ENCODE measurements at places on chromosomes 7 and 10.
A peak's percentile ranks its signal among the peaks of the same experiment; 100 is the strongest.

- DNase-seq, result no peak
Observed at GRCh38 chr7:100358027-100358856, at the start of gene PILRB. Gene PILRB, plus strand, starts transcription at chr7:100358117. Its CDS starts 186 bp downstream, at chr7:100358303.

GRCh38 chr10:22693371-22693784 lies 21.0 kb downstream of the PIP4K2A start:
- peak; percentile 45 for DNase-seq

DNA sequence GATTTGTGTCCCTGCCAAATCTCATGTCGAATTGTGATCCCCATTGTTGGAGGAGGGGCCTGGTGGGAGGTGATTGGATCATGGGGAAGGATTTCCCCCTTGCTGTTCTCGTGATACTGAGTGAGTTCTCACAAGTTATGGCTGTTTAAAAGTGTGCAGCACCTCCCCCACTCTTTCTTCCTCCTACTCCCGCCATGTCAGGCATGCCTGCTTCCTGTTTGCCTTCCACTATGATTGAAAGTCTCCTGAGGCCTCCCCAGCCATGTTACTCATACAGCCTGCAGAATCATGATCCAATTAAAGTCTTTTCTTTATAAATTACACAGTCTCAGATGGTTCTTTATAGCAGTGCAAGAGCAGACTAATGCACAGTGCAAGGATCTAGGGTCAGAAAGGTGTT lies 75.4 kb downstream of the CALD1 start:
- no peak for DNase-seq

GRCh38 chr10:118298787-118299186 lies 43.3 kb downstream of the FAM204A start:
- DNase-seq, result no peak

DNA sequence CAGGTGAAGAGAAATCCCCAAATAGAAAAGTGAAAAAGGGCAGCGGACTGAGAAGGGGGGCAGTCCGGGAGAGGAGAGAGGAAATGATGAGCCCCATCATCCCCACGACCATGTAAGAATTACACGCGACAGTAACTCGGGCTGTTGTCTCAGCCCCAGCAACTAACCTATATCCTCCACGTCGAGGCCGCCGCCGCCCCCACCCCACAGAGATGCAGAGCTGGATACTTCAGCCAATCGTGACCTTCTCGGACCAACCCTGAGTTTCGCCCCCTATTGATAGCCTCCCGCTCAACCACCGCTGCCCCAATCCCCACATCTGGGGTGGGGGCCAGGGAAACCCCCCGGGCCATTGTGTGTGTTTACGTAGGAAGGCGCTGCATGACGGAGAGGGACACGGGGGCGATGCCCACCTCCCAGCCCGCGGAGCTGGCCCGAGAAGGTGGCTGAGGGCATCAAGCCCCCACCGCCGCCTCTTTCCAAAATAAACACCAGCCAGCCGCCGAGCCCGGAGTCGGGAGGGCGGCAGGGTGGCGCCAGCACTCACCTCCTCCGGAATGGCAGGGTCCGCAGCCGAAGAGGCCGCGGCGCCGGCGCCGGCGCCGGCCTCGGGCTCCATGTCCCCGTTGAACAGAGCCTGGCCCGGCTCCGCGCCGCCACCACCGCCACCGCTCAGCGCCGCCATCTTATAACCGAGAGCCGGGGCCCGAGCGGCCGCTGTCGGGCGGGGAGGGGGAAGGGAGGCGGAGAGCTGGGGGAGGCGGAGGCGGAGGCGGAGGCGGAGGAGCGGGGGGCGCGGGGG lies 509 bp downstream of the BRAF start:
- peak; percentile 71 for DNase-seq

DNA sequence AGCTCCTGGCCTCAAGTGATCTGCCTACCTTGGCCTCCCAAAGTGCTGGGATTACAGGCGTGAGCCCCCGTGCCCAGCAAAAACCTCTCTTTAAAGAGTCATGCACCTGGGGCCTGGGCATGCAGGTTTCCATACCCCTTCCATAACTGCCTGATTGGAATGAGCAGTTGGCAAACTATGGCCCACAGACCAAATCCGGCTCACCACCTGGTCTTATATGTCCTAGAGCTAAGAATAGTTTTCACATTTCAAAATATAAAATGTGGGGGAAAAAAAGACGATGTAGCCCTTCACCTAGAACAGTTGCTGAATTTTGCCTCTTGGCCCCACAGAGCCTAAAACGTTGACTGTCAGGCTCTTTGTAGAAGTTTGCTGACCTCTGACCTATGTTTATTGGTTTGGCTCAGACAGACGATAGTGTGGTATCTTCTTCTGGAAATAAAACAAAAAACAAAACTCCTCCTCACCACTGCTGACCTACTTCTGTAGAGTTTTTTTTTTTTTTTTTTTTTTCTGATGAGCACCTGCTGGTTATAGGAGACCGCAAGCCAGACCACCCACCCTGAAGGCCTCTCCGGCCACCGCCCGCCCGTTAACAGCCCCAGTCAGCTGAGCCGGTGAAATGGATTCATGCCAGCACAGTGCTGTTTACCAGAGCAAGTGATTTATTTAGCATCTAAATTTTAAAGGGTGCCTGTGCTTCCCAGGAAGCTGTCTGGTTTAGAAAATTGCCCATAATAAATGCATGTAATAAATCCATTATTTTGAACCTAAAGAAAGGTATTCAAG lies 33.5 kb upstream of the SFRP5 start:
- no peak for DNase-seq

DNA sequence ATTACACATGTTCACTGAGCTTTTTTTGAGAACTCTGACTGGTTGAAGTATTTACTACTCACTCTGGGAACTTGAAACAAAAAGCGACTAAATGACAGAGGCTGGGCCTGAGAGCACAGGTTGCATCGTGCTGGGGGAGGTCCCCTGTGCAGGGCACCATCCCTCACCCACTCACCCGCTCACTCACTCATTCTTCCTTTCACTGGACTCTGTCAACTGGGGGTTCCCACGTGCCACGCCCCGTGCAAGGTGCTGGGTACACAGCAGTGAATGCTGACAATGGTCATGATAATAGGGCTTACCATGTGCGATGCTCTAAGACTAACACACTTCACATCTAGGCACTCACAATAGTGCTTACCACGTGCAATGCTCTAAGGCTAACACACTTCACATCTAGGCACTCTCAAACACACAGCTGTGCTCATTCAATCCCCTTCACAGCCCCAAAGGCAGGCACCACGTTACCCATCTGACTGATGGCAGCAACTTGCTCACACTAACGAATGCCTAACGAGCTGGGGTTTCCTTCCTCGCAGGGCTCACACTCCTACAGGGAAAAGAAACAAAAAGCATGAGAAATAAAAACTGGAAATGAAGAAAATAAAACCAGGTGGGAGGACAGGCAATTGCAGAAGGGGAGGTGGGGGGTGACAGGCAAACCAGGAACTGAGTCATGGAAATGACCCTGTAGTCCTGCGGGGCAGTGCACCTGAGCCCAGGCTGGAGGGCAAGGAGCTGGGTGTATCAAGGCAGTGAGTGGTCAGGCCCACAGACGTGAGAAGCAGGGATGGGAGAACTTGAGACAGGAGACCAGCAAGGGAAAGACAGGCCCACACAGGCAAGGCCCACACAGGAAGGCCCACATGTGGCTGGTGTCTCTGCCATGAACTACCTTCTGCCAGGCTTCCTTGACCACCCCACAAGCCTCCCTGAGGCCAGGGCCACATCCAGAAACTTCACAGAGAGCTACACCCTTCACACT lies 147.0 kb upstream of the FAM20C start:
- no peak for DNase-seq

GRCh38 chr7:46230990-46231305 lies 309.9 kb upstream of the IGFBP3 start:
- DNase-seq, result no peak

DNA sequence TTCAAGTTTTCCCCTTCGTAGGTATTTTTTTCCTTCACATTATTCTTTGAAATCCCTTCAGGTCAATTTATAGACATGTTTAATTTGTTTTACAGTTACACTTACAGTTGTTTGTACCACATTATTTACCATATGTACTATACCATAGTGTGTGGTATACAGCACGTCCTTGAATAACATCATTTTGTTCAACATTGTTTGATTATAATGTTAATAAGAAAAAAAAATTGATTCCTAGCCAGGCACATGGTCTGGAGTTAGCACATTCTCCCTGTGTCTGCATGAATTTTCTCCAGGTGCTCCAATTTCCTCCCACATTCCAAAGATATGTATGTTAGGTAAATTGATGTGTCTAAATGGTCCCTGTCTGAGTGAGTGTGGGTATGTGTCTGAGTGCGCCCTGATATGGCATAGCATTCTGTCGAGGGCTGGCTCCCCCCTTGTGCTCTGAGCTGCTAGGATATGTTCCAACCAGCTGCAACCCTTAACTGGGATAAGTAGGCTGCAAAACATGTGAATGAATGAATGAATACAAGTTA lies 247.6 kb downstream of the CCDC7 start:
- no peak for DNase-seq

GRCh38 chr10:60314069-60314940 lies 75.4 kb downstream of the ANK3 start:
- no peak for DNase-seq

GRCh38 chr10:32049113-32049512 lies 7.1 kb downstream of the KIF5B start:
- no peak for DNase-seq

DNA sequence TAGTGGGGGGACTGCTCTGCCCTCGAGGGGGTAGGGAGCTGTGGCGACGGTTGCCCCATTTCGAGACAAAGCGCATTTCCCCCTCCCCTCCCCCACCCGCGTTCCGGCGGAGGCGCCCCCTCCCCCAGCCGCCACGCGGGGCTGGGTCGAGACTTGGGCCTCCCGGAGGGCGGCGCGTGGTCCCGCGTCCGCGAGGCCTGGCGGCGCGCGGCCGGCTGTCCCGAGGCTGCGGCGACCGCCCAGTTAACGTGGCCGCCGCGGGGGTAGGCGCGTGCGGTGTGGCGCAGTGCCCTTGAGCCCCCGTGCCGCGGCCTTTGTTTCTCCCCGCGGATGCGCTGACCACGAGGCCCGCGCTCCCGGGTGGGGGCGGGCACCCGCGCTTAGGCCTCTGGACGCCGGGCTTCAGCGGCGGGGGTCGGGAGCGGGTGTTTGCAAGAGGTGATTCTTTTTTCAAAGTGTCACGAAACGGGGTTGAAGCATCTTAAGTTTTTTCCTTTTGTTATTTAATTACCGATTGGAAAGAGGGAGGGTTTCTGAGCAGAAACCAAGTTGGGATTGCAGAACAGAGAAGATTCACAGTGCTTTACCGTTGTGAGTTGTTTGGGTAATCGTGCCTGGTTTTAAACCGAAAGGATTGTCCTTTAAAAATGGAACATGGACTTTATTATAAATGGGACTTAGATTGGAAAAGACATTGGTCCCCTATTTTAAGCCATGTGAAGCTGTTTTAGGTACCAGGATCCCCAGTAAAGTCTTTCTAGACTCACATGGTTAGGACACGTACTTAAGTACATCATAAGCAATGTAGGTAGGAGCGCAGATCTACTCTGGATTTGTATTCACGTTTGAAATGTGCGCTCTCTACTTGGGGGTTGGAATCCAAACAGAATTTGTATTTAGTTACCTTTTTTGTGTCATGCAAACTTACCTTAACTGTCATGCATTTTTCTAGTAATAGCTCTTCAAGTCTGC lies 760 bp downstream of the CBX3 start:
- DNase-seq, result peak; percentile 68

GRCh38 chr7:151735186-151735850 lies 141.6 kb downstream of the PRKAG2 start:
- DNase-seq, result no peak

GRCh38 chr7:16880554-16880953 lies 1.2 kb downstream of the AGR3 start:
- DNase-seq, result no peak

Data from activated naive CD4-positive, alpha-beta T cell treated with Interleukin-2 at 50 U/mL for 16 hours (primary cell).